ENCODE measurements at places on chromosomes 6 and 20.

DNA sequence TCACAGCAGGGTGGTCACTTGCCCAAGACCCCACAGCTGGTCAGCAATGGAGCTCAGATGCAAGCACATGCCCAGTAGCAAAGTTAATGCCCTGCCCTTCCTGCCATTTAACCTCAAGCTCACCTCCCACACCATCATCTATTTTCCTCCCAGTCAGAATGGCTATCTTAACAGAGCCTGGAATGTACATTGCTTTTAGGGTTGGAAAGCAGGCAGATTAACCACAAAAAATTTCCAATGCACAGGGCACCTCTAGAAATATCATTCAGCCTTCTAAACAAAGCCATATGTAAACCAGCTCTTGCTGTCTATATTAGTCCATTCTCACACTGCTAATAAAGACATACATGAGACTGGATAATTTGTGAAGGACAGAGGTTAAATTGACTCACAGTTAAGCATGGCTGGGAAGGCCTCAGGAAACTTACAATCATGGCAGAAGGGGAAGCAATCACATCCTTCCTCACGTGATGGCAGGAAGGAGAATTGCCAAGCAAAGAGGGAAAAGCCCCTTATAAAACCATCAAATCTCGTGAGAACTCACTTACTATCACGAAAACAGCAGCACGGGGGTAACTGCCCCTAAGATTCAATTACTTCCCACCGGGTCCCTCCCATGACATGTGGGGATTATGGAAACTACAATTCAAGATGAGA is 106.9 kb downstream of the FYN start:
- H3K27ac ChIP-seq = peak overlapping the region; percentile 43
- no peak for DNase-seq
- H3K27me3 ChIP-seq = no peaks in the 10 kb centered on the region

GRCh38 chr6:167767715-167768107 is 59.0 kb upstream of the AFDN start:
- DNase-seq = peak; percentile 51
- H3K4me1 ChIP-seq = no peaks in the 10 kb centered on the region
- H3K36me3 ChIP-seq = no peaks in the 10 kb centered on the region
- H3K27ac ChIP-seq = no peak overlapping the region
- H3K27me3 ChIP-seq = peaks cover 43% of the 10 kb centered on the region

- H3K4me1 ChIP-seq = peaks cover 14% of the 10 kb centered on the region
- DNase-seq = no peak
- peaks cover 4% of the 10 kb centered on the region for H3K36me3 ChIP-seq
- H3K27ac ChIP-seq = no peak overlapping the region
- no peaks in the 10 kb centered on the region for H3K27me3 ChIP-seq
- H3K4me3 ChIP-seq = no peak overlapping the region
Measured at GRCh38 chr6:107443608-107444267, 15.6 kb downstream of the PDSS2 start.

- H3K4me1 ChIP-seq = peaks cover 17% of the 10 kb centered on the region
- H3K27me3 ChIP-seq = peaks cover 25% of the 10 kb centered on the region
- no peak overlapping the region for H3K4me3 ChIP-seq
- no peak overlapping the region for H3K27ac ChIP-seq
Measured at GRCh38 chr20:62117362-62117646, 5.0 kb upstream of the LSM14B start.

GRCh38 chr20:34443546-34443945 is 72.7 kb upstream of the DYNLRB1 start:
- no peak overlapping the region for H3K4me3 ChIP-seq
- no peak overlapping the region for H3K27ac ChIP-seq
- H3K4me1 ChIP-seq = no peaks in the 10 kb centered on the region
- H3K27me3 ChIP-seq = no peaks in the 10 kb centered on the region
- no peak for DNase-seq

GRCh38 chr6:130288065-130288464 is 65.3 kb upstream of the SAMD3 start:
- H3K27me3 ChIP-seq = no peaks in the 10 kb centered on the region
- no peak for DNase-seq
- H3K27ac ChIP-seq = no peak overlapping the region
- peaks cover 4% of the 10 kb centered on the region for H3K4me1 ChIP-seq
- H3K4me3 ChIP-seq = no peak overlapping the region

DNA sequence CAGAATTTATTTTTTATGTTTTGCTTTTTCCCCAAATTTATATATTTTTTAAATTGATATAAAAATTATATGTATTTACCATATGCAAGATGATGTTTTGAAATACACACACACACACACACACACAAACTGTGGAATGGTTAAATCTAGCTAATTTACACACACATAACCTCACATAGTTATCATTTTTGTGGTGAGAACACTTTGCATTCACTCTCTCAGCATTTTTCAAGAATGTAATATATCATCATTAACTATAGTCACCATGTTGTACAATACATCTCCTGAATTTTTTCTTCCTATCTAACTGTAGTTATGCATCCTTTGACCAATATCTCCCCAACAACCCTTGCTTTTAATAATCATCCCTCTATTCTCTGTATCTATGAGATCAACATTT is 52.2 kb downstream of the GFRAL start:
- H3K4me1 ChIP-seq = no peaks in the 10 kb centered on the region
- H3K4me3 ChIP-seq = no peak overlapping the region
- H3K27ac ChIP-seq = no peak overlapping the region
- H3K27me3 ChIP-seq = peaks cover 17% of the 10 kb centered on the region

- H3K27ac ChIP-seq = no peak overlapping the region
- H3K4me1 ChIP-seq = peaks cover 10% of the 10 kb centered on the region
- H3K4me3 ChIP-seq = no peak overlapping the region
- no peaks in the 10 kb centered on the region for H3K36me3 ChIP-seq
- H3K27me3 ChIP-seq = no peaks in the 10 kb centered on the region
Measured at GRCh38 chr6:103672169-103672568, 1187.5 kb downstream of the HACE1 start.

DNA sequence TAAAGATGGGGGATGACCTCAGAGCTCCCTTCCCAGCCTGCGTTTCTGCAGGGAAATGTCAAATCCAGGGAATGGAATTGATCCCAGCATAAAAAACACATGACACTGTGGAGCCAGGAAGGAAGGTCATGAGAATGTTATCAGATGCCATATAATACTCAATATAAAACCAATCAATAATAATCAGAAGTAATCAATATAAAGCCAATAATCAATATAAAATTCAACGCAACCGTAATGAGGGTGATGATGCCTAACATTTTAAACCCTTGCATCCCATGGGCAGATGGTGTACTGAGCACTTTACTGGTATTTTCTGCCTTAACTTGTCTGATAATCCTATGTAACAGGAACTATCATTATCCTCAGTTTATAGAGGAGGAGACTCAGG is 30.1 kb upstream of the SULF2 start:
- peaks cover 5% of the 10 kb centered on the region for H3K36me3 ChIP-seq
- H3K27ac ChIP-seq = no peak overlapping the region
- no peak for DNase-seq
- H3K4me3 ChIP-seq = no peak overlapping the region
- H3K27me3 ChIP-seq = peaks cover 65% of the 10 kb centered on the region
- H3K4me1 ChIP-seq = no peaks in the 10 kb centered on the region

- H3K4me1 ChIP-seq = peaks cover 10% of the 10 kb centered on the region
- no peaks in the 10 kb centered on the region for H3K27me3 ChIP-seq
- H3K36me3 ChIP-seq = peaks cover 20% of the 10 kb centered on the region
- H3K4me3 ChIP-seq = no peak overlapping the region
- peak; percentile 58 for DNase-seq
Measured at GRCh38 chr6:3306848-3307247, 48.1 kb downstream of the PSMG4 start.

DNA sequence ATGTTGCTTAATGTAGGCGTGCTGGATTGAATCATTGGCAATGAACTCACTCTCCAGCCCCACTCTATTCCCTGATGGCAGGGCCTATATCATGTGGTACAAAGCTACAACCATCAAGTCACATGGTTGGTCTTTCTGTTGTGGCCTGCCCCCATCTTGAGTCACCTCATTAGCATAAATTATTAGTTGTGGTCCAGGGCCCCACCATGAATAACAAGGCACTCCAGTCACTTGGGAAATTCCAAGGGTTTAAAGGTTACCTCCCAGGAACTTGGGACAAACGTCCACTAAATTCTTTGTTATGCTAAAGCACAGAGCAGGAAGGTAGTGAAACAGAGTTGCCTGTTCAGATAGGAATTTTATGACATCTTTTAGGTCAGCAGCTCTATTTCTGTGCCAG is 193.7 kb downstream of the SLC35F1 start:
- no peak overlapping the region for H3K4me3 ChIP-seq
- no peaks in the 10 kb centered on the region for H3K36me3 ChIP-seq
- DNase-seq = no peak
- no peaks in the 10 kb centered on the region for H3K27me3 ChIP-seq
- peak overlapping the region; percentile 17 for H3K27ac ChIP-seq
- peaks cover 6% of the 10 kb centered on the region for H3K4me1 ChIP-seq

DNA sequence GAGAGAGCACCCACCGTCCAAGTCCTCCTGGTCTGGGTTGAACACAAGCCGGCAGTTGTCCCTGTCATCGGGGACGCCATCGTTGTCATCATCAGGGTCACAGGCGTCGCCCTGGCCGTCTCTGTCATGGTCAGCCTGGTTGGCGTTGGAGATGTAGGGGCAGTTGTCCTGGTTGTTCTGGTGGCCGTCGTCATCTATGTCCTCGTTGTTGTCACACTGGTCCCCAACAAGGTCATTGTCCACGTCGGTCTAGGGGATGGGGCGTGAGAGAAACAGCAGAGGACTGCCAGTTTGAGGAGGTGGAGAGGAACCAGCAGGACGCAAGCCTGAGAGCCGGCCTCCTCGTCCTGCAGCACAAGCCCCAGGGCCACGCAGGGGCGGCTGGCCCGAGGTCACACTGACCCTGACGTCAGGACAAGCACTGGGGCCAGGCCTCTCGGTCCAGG is 28.5 kb downstream of the THBS2 start:
- DNase-seq = no peak
- H3K4me1 ChIP-seq = peaks cover 21% of the 10 kb centered on the region
- no peak overlapping the region for H3K4me3 ChIP-seq
- peak overlapping the region; percentile 43 for H3K27ac ChIP-seq

- H3K4me1 ChIP-seq = peaks cover 22% of the 10 kb centered on the region
- H3K27ac ChIP-seq = no peak overlapping the region
- DNase-seq = no peak
- H3K36me3 ChIP-seq = no peaks in the 10 kb centered on the region
- no peak overlapping the region for H3K4me3 ChIP-seq
Measured at GRCh38 chr6:119128252-119128912, 49.9 kb upstream of the FAM184A start.

GRCh38 chr6:170230520-170231292 is 60.2 kb downstream of the DLL1 start:
- H3K4me3 ChIP-seq = no peak overlapping the region
- H3K27me3 ChIP-seq = peaks cover 28% of the 10 kb centered on the region
- H3K27ac ChIP-seq = no peak overlapping the region
- DNase-seq = no peak
- H3K36me3 ChIP-seq = no peaks in the 10 kb centered on the region

- peaks cover 12% of the 10 kb centered on the region for H3K27me3 ChIP-seq
- H3K4me1 ChIP-seq = no peaks in the 10 kb centered on the region
- H3K4me3 ChIP-seq = no peak overlapping the region
Measured at GRCh38 chr6:27931209-27931608, 19.0 kb upstream of the OR2B2 start.

- no peak overlapping the region for H3K27ac ChIP-seq
- DNase-seq = no peak
- H3K27me3 ChIP-seq = peaks cover 39% of the 10 kb centered on the region
- no peaks in the 10 kb centered on the region for H3K36me3 ChIP-seq
- no peaks in the 10 kb centered on the region for H3K4me1 ChIP-seq
Measured at GRCh38 chr20:57332105-57333089, 2.8 kb downstream of the SPO11 start.

All from chondrocyte (in vitro differentiated cells).